Aorta (tissue), 5 donors: ENCODE measurements at places on chromosomes 3 and 15. TPM values are rescaled to one million over a fixed set of nuclear protein-coding genes. Genes with fewer than 3 reads are reported as not detected.
A peak's percentile ranks its signal among the peaks of the same experiment; 100 is the strongest.

Gene SPRED1
- 39.4 TPM for total RNA-seq

Gene DZIP3
- 15.5 TPM for total RNA-seq

Gene TGM5
- 0.84 TPM for total RNA-seq

Gene CCR8
- not detected for total RNA-seq

Gene CD96
- 4.8 TPM for total RNA-seq

Gene CMTM8
- 2.9 TPM for total RNA-seq

Gene C3orf49
- not detected for total RNA-seq

Gene CNTN4
- 59.7 TPM for total RNA-seq

Gene TMEM202
- total RNA-seq, result not detected

Gene ARGFX
- not detected for total RNA-seq

DNA sequence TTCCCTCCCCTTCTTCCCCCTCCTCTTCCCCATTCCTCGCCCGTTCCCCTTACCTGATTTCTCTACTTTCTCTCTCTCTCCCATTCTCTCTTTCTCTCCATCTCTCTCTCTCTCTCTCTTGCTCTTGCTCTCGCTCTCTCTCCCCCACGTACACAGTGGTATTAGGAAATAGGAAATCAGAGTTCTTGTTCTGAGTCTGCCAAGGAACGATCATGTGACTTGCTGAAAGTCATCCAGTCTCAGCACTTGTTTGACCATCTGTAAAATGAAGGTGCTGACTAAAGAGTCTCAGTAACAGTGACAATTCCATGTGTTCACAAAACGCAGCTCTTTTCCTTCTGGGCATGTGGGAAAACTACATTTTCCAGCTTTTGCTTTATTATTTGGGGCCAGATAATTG is 445.0 kb upstream of the TGFBR2 start:
- DNase-seq, result no peak

- no peak for DNase-seq
These were observed 6.9 kb downstream of the PLCH1 start for GRCh38 chr3:155737844-155738460.

- DNase-seq, result no peak
These were observed 58.9 kb downstream of the SFMBT1 start for GRCh38 chr3:52986938-52987337.

GRCh38 chr3:31996195-31996594 is 14.6 kb downstream of the ZNF860 start:
- DNase-seq, result no peak

- no peak for DNase-seq
These were observed 13.9 kb downstream of the PCYT1A start for GRCh38 chr3:196273655-196274054.

GRCh38 chr3:536417-536813 is 339.9 kb downstream of the CHL1 start:
- DNase-seq, result no peak

DNA sequence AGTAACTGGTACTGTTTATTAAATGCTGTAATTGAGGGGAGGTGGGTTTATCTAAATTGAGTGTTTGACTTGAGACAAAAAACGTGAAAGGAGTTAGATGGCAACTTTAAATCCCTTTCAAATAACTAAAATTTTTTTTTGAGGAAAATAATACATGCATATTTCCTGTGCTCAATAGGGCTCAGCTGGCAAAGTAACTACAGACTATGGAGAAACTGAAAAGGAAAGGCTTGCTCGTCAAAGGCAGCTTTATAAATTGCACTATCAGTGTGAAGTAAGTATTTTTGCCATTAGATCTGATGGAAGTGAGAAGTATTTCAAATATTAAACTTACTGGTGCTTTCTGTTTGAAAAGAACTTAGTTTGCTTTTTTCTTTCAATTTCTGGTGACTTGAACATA is 72.2 kb downstream of the DZIP3 start:
- DNase-seq, result no peak

GRCh38 chr3:24264011-24264410 is 230.6 kb downstream of the THRB start:
- no peak for DNase-seq

- DNase-seq, result no peak
These were observed 2.9 kb downstream of the TNFSF10 start for GRCh38 chr3:172520301-172520831.

DNA sequence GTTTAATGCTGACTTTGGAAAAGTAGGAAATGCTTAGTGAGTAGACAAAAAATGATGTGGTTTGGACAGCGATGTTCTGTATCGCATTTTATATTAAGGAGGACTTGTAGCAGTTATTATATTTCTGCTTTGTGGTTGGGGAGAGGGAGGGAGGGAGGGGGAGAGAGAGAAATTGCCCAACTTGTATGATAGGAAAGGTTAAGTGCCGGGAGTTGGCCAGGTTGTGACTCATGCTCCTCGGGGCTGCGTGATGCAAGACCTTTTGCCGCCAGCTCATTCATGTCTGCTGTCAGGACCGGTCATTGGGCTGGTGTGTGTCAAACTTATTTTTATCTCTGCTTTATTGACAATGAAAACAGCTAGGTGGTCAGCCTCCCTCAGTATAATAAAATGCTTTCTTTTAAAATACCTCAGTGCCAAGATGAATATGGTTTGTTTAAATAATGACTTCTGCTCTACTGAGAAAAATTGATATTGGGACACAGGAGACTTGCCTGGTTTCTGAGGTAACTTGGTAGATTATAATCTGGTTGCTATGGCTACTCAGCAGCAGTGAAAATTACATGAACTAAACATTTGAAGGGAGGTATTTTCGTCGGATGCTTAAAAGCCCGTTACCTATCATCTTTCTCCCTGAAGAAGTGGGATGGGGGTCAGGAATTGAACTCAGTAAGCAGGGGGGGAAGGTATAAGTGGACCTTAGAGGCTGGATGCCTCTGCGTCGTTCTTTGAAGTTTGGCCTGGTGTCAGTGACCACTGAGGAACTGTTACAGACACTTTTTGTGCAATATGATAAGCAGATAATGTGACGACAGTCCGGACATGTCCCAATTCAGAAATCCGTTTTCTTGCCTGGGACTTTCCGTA is 90.7 kb downstream of the FNDC3B start:
- DNase-seq, result peak; percentile 95

- no peak for DNase-seq
These were observed 1001.9 kb downstream of the ROBO1 start for GRCh38 chr3:78765671-78766485.

- no peak for DNase-seq
These were observed 27.9 kb downstream of the TP53BP1 start for GRCh38 chr15:43465100-43465499.

DNA sequence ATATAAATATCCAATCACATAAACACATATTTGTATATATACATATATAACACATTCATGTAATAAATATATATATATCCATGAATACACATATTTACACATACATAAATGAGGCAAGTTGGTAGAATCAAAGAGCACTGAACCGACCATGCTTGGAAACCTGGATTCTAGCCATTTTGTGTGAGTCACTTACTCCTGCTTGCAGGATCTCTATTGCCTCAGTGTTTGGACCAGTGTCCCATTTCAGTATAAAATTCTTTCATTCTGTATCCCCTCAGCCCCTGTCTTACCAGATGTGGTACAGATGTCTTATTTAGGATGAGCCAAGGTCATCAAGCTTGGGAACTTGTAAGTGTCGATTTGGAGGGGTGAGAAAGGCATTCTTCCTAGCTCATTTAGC is 391.4 kb upstream of the FRG2C start:
- no peak for DNase-seq

DNA sequence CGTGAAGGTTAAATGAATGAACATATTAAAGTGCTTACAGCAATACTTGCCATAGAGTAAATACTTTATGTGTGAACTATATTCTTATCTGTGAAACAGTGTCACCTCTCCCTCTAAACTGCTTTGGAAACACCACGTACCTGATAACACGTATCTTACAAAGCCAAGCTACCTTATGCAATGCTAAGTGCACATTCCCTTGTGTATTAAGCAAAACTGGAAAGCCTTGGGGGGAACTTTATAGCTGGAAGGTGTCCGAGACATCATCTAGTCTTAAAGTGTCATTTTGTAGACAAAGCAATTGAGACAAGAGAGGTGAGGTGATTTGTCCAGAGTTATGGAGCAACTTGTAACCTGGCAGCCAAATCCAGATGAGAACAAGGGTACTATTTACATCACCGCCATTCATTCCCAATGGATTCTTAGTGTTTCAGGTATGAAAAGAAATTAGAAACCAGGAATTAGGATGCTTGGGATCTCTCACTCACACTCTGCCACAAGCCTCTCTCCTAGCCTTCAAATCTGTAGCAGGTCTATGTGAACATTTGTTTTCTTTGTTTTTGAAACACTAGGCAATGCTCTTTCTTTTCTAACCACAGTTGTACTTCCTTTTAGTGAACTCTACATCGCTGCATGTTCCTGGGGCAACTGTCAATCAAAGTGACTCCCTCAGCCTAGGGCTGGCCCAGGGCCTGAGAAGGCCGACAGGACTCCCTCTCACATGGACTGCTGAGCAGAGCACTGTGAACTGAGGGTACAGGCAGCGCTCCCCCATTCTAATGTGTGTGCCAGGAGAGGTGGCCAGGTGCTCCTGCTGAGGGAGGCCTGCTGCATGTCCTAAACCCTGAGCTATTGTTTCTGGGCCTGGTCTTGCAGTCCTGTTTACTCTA is 13.9 kb upstream of the MGLL start:
- no peak for DNase-seq

DNA sequence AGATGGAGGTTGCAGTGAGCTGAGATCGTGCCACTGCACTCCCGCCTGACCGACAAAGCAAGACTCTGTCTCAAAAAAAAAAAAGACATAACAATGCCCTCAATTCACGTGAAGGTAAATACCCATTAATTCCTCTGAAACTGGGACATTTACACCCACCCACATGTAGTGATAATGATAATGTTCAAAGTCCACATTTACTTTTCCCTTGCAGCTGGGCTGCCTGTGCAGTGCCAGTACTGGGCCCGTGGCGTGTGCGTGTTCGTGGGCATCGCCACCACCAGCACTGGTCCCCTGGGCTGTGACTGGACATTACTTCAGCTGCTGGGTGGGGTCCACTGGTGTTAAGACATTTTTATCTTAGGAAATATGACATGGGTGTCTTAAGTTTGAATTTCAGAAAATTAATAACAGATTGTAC is 123.6 kb downstream of the SLC25A26 start:
- no peak for DNase-seq

DNA sequence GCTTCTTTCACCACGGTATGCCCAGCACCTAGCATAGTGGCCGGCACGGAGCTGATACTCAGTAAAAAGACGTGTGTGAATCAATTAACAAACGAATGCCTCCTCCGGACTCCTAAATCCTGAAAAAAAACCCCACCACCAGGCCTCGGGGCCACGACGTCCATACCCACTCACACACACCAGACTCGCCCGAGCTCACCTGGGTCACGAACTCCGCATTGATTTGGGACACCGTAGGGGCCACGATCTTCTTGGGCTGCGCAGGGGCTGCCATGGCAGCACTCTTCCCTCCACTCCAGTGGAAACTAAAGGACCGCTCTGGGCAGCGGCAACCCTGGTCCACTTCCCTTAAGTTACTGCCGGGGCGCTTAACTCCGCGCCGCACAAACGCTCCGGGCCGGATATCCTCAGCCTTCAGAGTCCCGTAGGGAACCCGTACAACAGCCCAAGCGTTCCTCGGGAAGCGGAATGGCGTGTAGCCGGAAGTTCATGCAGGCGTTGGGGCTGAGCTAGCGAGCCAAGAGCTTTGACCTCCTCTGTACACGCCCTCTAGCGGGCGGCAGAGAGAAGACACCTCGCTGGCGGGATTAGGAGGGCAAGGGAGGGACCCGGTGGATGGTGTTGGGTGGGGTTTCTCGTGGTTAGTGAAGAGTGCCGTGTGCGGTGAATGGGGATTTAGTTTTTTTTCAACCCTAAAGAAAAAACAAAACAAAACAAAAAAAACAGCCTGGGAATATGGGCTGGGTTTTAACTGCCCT is at the start of gene AQR:
Gene AQR (minus strand): TSS at position 403 of the 758 bp plus-strand sequence. CDS start 129 bp downstream, at position 274.
- DNase-seq, result peak; percentile 97

GRCh38 chr3:190892395-190892902 is 30.0 kb upstream of the GMNC start:
- no peak for DNase-seq

GRCh38 chr3:32401556-32402081 is 10.0 kb downstream of the CMTM7 start:
- DNase-seq, result peak; percentile 91

- no peak for DNase-seq
These were observed 1050.8 kb downstream of the DIPK2A start for GRCh38 chr3:145022447-145022846.

- DNase-seq, result no peak
These were observed 32.8 kb downstream of the SLTM start for GRCh38 chr15:58900631-58901030.

DNA sequence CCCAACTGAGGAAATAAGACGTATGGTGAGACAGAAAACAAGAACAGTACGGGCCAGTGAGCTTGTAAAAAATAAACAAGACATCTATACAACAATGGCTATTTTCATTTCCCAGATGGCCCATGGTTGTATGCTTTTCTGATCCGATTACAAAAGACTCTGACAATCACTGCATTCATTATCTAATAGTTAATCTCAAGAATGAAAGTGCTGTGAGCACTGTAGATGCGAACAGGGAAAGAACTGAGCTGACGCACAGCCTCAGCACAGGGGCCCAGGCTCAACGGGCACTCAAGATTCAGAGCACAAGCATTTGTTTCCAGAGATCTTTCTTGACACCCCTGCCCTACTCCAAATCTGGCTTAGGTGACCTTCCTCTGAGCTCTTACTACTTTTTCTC is 6.9 kb downstream of the MTMR10 start:
- no peak for DNase-seq

DNA sequence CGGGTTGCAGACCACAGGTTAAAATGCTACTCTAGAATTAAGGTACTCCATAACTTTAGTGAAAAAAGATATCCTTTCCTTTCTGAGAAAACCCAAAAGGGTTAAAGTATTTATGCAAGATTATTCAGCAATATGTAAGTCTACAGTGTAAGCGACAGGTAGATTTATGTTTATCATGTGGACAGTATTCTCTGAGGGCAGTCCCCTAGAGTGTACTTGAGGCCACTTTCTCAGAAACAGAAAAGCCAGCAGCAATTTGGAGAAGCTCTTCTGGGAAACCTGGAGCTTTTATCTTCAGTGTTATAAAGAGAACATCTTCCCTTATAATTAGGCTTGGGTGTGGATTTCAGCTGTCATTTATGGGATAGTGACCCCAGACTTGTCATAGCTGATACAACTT is 8.9 kb downstream of the ST3GAL6 start:
- no peak for DNase-seq

DNA sequence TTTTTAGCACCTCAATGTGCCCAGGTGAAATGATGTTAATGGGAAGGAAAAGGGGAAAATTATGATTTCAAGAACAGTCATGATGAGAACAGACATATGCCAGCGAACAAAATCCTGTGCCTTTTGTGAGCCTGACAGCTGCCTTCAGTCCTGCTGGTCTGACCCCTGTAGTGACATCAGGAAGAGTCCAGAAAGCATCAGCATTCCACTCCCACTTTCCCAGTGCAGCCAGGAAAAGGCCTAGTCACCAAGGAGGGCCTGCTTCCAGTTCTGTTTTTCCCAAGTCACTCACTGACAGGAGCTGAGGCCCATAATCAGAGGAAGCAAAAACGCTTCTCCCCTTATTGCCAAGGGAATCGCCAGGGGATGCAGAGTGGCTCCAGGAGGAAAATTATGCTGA is 218.4 kb downstream of the ABHD5 start:
- DNase-seq, result no peak

- no peak for DNase-seq
These were observed 68.7 kb upstream of the MB21D2 start for GRCh38 chr3:192986379-192986778.
